ENCODE measurements at places on chromosomes 6 and 20.
A peak's percentile ranks its signal among the peaks of the same experiment; 100 is the strongest.

DNA sequence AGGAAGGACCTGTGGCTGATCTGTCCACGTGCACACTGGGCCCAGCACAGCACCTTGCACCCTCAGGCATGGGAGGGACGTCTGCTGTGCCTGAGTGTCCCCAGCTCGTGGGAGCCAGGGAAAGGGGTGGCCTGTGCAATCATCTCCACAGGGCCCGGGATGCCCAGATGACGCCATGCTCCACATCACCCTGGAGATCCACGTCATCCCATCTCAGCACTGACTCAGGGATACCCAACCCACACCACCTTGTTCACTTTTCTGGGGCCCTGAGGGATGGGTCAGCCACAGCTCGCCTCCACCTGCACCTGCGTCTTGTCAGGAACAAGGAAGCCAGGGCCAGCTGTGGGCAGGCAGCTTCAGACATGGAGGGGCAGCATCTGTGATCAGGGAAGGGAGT, 48.2 kb downstream of the RAB44 start:
- DNase-seq, result no peak

GRCh38 chr6:157813191-157813590, 9.9 kb upstream of the SNX9 start:
- DNase-seq, result no peak

- DNase-seq, result no peak
These were observed 282.5 kb downstream of the ESR1 start for GRCh38 chr6:152089992-152090391.

GRCh38 chr6:75220357-75220756, 14.5 kb upstream of the COL12A1 start:
- no peak for DNase-seq

DNA sequence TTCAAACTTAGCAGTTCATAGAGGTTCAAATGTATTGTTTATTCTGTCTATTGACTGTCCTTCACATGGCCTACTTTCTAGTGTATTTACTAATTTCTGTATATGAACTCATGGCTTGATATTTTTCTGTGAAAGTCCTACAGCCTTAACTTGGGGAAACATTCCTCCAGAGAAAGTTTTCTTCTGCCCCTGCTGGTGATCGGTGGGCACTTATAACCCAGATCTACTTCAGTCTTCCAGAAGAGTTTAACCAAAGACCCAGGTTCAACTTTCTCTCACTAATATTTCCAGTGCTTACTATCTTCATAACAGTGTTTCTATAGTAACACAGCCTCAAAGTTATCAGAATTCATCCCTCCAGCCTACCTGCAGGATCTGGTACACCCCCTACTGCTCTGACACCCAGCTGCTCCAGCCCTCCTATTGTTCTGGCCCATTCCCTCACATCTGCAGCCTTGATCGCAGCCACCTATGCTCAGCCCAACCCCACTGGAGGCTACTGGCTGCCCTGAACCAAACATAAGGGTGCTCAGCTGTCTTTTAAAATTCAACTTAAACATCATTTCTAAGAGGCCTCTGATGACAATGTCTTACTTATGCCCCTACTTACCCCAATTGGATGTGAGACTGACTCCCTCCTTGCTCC, 72.3 kb downstream of the TBX18 start:
- no peak for DNase-seq

- no peak for DNase-seq
These were observed 112.8 kb upstream of the JARID2 start for GRCh38 chr6:15132854-15133670.

GRCh38 chr6:167053895-167054530, 54.8 kb downstream of the CEP43 start:
- peak; percentile 34 for DNase-seq

GRCh38 chr6:24274441-24275083, 83.3 kb downstream of the DCDC2 start:
- no peak for DNase-seq
